ENCODE measurements at places on chromosomes 5 and 9. TPM values are rescaled to one million over a fixed set of nuclear protein-coding genes. Genes with fewer than 3 reads are reported as not detected.
A peak's percentile ranks its signal among the peaks of the same experiment; 100 is the strongest.

The SIT1 gene
- total RNA-seq: not detected

The SUSD3 gene
- 1.6 TPM for total RNA-seq

DNA sequence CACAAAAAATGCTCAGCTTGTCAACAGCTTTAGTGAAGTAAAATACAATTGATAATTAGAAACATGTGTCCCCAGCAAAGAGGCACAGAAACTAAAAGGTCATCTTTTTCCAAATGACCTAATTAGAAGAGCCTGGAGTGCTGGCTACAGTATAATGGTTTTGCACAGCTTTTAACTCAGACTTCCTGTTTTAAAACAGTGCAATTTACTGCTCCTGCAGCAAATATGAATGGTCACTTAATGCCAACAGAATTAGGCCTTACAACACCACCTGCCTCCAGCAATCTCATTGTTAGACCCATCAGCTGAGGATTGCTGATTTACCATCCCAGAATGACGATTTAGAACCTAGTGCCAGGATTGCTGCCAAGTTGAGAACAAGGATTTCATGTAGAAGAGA lies 239.3 kb downstream of the CETN3 start:
- peaks cover 13% of the 10 kb centered on the region for H3K4me1 ChIP-seq
- no peak for DNase-seq
- H3K36me3 ChIP-seq: no peaks in the 10 kb centered on the region
- H3K4me3 ChIP-seq: no peak overlapping the region

GRCh38 chr5:56078278-56079156 lies 83.8 kb upstream of the IL6ST start:
- H3K27ac ChIP-seq: peak overlapping the region; percentile 64
- H3K36me3 ChIP-seq: no peaks in the 10 kb centered on the region
- peak; percentile 79 for DNase-seq
- no peaks in the 10 kb centered on the region for H3K27me3 ChIP-seq
- H3K4me3 ChIP-seq: no peak overlapping the region

DNA sequence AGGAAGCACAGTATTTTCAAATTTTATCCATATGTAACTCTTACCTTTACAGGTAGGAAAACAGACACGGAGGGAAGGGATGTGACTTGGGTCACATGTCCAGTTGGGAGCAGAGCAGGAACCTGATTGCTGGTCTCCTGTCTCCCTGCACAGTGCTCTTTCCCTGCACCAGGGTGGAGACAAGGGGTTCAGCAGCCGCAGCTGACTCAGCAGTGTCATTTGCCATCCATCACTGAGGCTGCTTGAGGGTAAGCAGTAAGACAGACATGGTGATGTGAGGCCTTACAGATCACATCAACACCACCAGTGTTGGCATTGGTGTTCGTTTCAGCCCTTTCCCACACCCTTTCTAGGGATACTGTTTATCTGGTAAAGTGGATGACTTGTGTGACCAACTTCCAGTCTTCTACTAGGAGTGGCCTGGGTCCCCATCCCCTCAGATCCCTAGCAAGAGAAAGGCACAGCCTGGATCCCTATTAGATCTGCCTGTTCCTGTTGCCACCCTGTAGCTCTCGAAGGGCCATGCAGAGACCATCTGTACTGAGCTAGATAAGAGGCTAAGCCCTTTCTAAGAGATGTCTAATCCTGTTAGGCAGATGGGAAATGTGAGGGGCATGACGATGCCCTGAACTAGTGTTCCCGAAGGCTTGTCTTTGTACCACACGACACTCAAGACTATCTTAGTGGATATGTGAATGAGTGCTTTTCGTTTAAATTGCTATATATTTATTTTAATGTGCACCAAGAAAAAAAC lies 29.1 kb downstream of the FRMPD1 start:
- peaks cover 10% of the 10 kb centered on the region for H3K4me1 ChIP-seq
- H3K27ac ChIP-seq: no peak overlapping the region
- no peaks in the 10 kb centered on the region for H3K36me3 ChIP-seq
- H3K27me3 ChIP-seq: no peaks in the 10 kb centered on the region
- no peak for DNase-seq
- no peak overlapping the region for H3K4me3 ChIP-seq

- H3K4me1 ChIP-seq: peaks cover 11% of the 10 kb centered on the region
- H3K4me3 ChIP-seq: no peak overlapping the region
- H3K36me3 ChIP-seq: no peaks in the 10 kb centered on the region
Observed at GRCh38 chr9:112166176-112167140, 8.6 kb downstream of the SUSD1 start.

The ZNF618 gene
- total RNA-seq: 1.4 TPM

The ALDH7A1 gene
- 9.6 TPM for total RNA-seq

DNA sequence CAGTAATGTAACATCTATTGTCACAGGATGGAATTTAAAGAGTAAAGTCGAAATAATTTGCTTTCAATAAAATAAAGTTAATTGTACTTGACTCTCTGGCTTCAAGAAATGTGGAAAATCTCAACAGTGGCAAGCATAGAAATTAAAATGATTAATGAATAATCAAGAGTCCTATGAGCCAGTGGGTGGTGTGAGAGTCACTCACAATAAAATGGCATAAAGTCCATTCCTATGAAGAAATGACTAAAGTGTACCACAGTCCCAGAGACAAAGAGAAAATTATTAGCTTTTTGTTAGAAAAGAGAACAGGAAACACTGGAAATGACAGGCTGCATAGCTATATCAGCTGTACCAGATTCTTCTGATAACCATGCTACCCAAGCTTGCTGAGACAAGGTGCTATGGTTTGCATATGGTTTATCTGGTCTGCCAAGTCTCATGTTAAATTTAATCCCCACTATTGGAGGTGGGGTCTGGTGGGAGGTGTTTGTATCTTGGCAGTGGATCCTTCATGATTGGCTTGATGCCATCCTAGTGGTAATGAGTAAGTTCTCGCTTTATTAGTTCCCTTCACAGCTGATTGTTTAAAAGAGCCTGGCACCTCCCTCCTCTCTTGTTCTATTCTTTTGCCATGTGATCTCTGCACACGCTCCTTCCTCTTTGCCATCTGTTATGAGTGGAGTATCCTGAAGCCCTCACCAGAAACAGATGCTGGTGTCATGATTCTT lies 647.7 kb upstream of the ITGA1 start:
- H3K36me3 ChIP-seq: no peaks in the 10 kb centered on the region
- no peaks in the 10 kb centered on the region for H3K27me3 ChIP-seq
- H3K4me1 ChIP-seq: no peaks in the 10 kb centered on the region
- no peak for DNase-seq

Measured in right atrium auricular region (tissue), 2 donors.